ENCODE measurements at places on chromosomes 5 and 9. TPM values are rescaled to one million over a fixed set of nuclear protein-coding genes. Genes with fewer than 3 reads are reported as not detected.

Gene EIF4E1B
- total RNA-seq, result not detected

Gene SGCD
- 12.7 TPM for total RNA-seq

Gene RNF180
- total RNA-seq, result 15.2 TPM

Gene RUSC2
- total RNA-seq, result 22.6 TPM

Gene MTRR
- 28.5 TPM for total RNA-seq

Gene GFM2
- 62.4 TPM for total RNA-seq

Gene SPINK6
- not detected for total RNA-seq

Gene ECSCR
- total RNA-seq, result 0.74 TPM

Gene PCDHB9
- 0.18 TPM for total RNA-seq

Gene MSX2
- total RNA-seq, result 1.5 TPM

Gene CYSRT1
- total RNA-seq, result 0.30 TPM

Gene ADGRV1
- total RNA-seq, result 0.89 TPM

Gene RAB3C
- not detected for total RNA-seq

Gene COL15A1
- 49.9 TPM for total RNA-seq

Data from smooth muscle cell of the umbilical artery (primary cell).